ENCODE measurements at places on chromosomes 1 and 21.

- DNase-seq: no peak
These were observed 10.1 kb downstream of the DOP1B start for GRCh38 chr21:36166705-36167104.

DNA sequence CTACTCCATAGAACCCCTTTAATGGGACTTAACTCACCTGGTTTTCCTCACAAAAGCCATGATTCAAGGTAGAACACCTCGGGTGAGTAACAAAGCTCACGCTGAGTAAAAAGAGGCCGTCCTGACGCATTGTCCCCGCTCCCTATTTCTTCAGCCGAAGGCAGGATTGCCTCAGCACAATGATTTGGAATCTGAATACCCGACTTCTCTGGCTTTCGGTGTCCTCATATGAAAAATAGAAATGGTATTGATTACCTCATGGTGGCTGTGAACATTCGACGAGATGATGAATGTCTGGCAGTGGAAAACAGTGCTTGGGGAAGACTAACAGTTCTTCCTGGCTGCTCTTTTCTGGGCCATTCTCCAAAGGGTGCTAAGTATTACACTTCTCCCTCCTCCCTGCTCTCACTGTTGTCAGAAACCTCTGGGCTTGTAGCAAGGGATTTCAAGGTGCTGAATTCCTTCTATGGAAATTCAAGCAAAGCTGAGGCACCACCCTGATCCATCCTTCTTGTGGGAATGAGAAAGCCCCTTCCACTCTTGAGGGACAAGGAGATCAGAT, 148.3 kb downstream of the C1orf94 start:
- no peak for DNase-seq

- DNase-seq: no peak
These were observed 7.9 kb upstream of the KAZN start for GRCh38 chr1:14590411-14591180.

DNA sequence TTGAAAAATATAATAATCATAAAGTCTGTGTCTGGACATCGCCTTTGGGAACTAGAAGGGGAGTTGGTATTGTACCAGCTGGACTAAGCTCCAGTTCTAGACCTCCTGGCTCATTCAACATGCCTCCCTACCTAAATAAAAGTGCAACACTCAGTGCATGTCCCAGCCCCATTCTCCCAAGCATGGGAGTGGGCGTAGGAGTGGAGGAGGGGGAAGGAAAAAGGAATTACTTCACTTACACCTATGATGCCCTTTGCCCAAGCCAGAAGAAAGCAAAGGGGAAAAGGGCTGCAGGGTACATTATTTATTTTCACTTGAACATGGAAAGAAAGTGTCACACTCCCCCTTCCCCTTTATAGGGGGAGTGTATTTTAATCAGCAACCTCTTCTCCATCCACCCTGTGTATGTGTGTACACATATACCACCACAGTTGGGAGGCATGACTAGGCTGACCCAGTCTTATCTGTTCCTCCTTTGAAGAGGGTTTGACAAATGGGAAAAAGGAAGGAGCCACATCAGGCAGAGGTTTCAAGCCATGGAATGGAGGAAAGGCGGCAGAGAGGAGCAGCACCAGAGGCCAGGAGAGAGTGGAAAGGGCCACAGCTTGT, 3.2 kb downstream of the NIT1 start:
- no peak for DNase-seq

DNA sequence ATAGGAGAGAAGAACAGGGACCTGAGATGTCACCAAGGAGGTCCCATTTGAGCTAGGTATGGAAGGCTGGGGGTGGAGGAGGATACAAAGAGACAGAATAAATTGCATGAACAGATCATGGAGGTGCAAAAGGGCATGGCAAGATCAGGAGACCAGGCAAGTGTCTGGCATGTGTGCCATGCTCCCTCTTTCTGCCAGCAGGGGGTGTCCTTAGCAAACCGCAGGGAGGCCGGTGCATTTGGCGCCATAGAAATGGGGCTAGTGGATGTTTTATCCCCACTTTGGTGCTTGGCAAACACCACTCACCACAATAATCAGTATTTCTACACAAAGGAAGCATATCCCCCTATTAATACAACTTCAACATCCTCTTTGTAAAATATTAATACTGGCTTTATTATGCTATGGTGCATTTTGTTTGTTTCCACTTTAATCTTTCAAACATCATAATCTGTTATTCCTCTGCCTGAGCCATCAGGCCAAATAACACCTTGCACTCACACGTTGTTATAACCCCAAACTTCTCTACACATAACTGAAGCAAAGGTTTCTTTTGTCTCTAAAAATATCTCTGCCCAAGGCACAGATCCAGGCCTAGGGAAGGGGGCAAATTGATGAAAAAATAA, 25.9 kb downstream of the S100A6 start:
- DNase-seq: peak; percentile 61

DNA sequence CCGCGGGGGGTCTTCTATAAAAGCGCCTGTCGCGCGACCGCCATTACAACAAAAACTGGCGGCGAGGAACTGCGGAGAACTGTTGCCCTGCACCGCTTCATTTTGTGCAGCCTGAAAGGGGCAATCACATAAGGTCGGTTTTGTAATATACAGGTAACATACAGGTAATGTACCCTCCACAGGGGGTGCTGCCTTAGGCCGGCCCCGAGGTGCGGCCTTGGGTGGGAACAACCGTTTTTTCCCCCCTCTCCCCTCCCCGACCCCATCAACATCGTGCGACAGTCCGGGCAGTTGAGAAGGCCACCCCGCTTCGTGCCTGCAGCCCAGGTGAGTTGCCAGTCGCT, at the start of gene BRDT:
Gene BRDT (plus strand): TSS at position 46 of the 344 bp plus-strand sequence. CDS start 13,354 bp downstream, outside the sequence.
- no peak for DNase-seq

- no peak for DNase-seq
These were observed 1.3 kb downstream of the CMPK1 start for GRCh38 chr1:47334765-47335435.

DNA sequence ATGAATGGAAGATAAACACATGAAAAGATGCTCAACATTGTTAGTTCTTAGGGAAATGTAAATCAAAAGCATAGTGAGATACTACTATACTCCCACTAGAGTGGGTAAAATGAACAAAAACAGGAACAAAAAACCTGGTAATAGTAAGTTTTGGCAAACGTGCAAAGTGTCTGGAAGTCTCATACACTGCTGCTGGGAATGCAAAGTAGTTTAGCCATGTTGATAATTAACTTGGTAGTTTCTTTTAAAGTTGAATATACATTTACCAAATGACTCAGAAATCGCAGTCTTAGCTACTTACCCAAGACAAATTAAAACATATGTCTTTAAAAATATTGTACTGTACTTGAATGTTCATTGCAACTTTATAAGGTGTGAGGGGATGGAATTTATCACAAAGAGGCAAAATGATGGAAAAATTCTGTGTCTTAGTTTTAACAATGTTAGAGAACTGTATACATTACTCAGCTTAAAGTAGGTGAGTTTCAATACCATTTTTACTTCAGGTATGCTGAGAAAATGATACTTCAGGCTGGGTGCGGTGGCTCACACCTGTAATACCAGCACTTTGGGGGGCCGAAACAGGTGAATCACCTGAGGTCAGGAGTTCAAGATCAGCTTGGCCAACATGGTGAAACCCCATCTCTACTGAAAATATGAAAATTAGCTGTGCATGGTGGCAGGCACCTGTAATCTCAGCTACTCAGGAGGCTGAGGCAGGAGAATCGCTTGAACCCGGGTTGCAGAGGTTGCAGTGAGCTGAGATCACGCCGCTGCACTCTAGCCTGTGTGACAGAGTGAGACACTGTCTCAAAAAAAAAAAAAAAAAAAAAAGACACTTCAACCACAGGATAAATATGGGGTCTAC, 102.3 kb downstream of the PDE4B start:
- no peak for DNase-seq
